Ureter (tissue), 1 donor: ENCODE measurements at places on chromosomes 7 and 10.

DNA sequence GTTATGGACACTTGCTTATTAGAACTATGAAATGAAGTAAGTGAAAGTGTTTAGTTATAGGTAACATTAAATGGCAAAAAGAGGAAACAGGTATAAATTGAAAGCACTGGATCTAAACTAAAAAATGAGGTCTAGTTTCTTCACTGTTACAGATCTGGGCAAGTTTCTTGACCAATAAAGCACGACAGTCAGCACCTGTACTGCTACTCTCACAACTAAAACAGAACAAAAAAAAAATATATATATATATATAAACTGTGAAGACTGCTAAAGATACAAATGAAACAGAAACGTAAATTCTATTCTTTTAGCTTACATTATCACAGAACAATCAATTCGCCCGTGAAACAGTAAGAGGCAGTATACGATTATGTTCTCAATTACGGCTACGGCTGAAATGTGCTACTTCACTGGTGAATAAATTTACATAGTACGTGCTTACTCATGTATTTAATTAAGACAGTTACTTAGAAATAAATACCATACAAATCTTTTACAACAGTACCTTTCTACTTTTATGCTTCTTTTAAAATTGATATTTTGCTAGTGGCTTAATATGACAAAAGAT, 4.2 kb downstream of the AHR start:
- no peak for DNase-seq

GRCh38 chr7:28052933-28053332, 127.7 kb downstream of the JAZF1 start:
- DNase-seq, result no peak

- no peak for DNase-seq
These were observed 77.2 kb downstream of the TCF7L2 start for GRCh38 chr10:113027230-113027573.

DNA sequence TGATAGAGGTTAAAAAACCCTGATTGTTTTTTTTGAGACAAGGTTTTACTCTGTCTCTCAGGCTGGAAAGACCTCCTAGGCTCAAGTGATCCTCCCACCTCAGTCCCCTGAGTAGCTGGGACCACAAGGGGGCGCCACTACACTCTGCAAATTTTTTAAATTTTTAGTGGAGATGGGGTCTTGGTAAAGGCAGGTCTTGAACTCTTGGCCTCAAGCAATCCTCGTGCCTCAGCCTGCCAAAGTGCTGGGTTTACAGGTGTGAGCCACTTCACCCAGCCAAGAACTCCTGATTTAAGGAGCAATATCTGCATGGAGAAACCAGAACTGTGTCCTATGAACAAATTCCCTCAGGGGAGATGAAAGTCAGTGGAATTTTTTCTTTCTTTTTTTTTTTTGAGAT, 7.3 kb upstream of the KLHDC10 start:
- no peak for DNase-seq

DNA sequence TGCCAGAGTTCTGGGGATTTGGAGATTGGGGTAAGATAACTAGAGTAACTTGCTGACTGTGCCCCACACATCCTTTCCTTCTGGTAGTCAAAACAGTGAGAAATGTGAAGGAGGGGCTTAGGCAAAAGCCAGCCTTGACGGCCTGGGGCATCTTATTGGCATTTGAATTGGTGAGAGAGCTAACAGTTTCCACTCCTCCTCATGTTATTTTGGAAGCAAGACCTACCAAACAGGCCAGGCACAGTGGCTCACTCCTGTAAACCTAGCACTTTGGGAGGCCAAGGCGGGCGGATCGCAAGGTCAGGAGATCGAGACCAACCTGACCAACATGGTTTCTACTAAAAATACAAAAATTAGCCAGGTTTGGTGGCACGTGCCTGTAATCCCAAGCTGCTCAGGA, 596.6 kb downstream of the GRM8 start:
- no peak for DNase-seq

DNA sequence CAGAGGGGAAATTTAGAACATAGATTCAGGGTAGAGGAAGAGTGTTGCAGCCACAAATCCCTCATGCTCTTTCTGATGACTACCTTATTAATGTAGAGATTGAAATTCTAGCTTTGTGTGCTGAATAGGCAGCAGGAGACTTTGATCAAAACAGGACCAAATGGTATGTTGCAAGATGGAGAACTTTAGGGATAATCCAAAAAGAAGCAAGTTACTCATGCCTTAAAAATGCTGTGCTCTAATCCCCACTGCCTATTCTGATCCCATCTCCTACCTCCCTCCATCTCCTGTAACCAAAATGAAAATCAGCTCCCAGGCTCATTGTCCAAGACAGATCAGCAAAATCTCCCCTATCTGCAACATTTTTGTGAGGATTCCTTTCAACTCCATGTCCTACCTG, 31.3 kb downstream of the CH25H start:
- no peak for DNase-seq

DNA sequence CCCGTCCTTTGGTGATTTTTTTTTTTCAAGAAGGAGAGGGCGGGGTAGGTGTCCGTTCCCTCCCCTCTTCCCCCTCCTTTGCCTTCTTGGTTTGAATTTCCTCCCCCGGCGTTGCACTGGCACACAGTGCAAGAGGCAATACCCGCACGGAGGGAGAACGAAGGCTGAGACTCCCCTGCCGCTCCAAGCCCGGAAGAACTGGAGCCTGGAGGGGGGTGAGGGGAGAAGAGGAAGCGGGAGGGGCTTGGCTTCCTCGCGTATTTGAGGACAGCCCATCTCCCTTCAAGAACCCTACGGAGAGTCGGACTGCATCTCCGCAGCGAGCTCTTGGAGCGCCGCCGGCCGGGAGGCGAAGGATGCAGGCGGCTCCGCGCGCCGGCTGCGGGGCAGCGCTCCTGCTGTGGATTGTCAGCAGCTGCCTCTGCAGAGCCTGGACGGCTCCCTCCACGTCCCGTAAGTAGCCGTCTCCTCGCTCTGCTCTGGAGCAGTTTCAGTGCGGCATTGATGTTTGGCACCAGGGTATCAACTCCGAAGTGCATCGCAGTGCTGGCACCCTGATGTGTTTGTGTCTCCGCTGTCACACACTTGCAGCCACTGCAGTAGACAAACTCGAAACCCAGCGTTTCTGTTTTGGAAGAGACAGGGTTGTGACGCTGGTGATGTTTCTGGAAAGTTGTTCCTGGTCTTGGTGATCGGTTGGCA, at the start of gene CNTNAP2:
TSS of gene CNTNAP2 (plus strand) at position 281 of the 702 bp plus-strand sequence. CDS start at position 357, 76 bp downstream.
- no peak for DNase-seq

- no peak for DNase-seq
These were observed 829.0 kb downstream of the TNS3 start for GRCh38 chr7:46752881-46753366.

DNA sequence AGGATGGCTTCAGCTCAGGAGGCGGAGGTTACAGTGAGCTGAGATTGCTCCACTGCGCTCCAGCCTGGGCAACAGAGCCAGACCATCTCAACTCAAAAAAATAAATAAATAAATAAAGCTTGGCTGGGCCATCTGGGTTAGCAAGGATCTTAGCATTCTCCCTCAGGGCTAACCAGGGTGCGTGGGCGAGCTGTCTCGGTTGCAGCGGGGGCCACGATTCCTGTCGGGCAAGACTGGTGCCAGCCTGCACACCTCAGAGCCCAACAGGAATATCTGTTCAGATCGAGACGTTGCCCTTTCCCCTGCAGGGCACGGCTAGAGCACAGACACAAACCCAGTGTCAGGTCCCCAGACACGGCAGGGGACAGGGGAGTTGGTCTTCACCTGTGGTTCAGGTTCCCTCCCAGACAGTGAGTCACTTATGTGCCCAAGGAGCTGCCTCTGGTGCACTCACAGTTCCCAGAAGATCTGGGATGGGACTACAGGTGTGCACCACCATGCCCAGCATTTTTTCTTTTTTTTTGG, 75.5 kb upstream of the GTF2I start:
- no peak for DNase-seq

GRCh38 chr7:88576720-88577119, 182.8 kb upstream of the ZNF804B start:
- no peak for DNase-seq

DNA sequence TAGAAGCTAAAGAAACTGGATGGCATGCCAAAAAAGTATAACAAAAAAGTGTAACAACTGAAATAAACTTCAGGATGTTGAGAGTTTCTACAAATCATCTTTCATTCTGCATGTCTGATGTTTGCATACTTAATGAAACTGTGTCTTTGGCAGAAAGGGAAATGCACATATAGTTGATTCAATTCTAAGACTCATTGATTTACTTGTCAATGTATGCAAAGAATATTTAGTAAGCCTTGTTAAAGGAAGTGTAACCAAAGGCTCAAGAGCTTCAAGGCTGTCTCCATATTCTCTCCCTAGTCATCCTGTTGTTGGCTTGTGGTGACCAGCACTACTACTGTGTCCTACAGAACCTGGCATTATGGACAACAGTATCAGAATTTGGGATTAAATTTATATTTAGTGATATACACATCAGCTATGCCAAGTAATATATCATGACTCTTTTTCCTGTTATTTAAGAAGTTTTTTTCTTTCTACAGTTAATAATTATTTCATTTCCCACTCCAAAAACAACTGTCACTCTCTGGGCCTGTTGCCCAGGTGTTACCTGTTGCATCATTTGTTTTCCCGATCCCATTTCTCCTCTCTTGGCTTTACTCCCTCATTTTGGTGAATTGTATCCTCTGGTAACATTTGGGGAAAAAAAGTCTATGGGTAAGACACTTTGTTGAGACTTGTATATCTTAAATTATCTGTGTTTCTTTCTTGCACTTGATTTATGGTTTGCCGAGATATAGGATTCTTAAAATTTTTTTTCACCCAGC, 226.6 kb upstream of the BMPER start:
- no peak for DNase-seq

DNA sequence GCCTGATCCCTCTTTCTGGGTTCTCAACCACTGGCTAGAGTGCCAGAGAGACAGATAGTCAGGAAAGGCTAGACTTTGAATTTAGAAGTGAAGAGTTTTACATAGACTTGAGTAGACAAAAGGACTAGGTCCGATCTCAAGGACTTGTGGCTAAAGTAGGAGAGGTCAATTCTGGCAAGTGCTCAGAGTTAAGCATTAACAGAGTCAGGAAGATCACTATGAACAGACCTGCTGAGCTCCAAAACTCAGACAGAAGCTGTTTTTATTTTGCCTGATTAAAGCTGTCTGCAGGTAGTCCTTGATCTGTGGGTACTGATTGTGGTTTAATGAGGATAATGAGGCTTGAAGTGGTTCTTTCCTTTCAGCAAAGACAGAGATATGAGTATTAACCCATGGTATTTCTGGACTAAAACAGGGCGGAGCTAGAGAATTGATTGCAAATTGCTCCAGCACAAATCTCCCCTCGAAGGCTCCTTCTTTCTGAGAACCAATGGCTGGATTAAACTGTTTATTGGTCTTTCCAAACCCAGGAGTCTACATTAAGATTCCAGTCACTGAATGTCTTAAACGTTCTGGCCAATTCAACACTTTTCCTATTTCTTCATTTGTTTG, 423.2 kb downstream of the IPMK start:
- DNase-seq, result no peak

- no peak for DNase-seq
These were observed 10.6 kb upstream of the BPGM start for GRCh38 chr7:134636008-134636449.

GRCh38 chr7:134919240-134919641, 67.1 kb upstream of the AGBL3 start:
- DNase-seq, result no peak
